ENCODE measurements at places on chromosomes 7 and 10. TPM values are rescaled to one million over a fixed set of nuclear protein-coding genes. Genes with fewer than 3 reads are reported as not detected.
A peak's percentile ranks its signal among the peaks of the same experiment; 100 is the strongest.

DNA sequence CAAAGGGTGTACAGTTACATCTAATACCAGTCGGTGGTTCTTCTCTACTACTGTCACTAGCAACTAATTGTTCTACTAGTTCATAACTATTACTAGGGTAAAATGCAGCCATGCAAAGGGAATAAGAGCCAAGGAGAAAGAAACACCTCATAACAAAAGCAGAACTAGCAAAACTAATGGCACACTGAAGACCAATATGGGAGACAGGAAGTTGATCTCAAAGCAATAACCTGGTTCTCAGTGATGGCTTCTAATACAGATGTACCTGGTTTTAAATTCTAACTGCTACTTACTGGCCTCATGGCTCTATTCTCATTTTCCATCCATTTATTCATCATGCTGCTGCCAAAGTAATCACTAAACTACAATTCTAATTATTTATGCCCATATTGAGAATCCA lies 170.3 kb downstream of the SEMA3E start:
- no peak overlapping the region for H3K4me3 ChIP-seq
- H3K36me3 ChIP-seq: no peaks in the 10 kb centered on the region
- DNase-seq: no peak
- no peaks in the 10 kb centered on the region for H3K4me1 ChIP-seq

- H3K4me1 ChIP-seq: no peaks in the 10 kb centered on the region
- peaks cover 13% of the 10 kb centered on the region for H3K36me3 ChIP-seq
- DNase-seq: no peak
- H3K4me3 ChIP-seq: no peak overlapping the region
- H3K27ac ChIP-seq: no peak overlapping the region
- H3K27me3 ChIP-seq: peaks cover 1% of the 10 kb centered on the region
These were observed 40.0 kb upstream of the SORBS1 start for GRCh38 chr10:95601116-95601719.

GRCh38 chr7:46955531-46955930 lies 626.4 kb downstream of the TNS3 start:
- peaks cover 5% of the 10 kb centered on the region for H3K27me3 ChIP-seq
- no peak overlapping the region for H3K27ac ChIP-seq

DNA sequence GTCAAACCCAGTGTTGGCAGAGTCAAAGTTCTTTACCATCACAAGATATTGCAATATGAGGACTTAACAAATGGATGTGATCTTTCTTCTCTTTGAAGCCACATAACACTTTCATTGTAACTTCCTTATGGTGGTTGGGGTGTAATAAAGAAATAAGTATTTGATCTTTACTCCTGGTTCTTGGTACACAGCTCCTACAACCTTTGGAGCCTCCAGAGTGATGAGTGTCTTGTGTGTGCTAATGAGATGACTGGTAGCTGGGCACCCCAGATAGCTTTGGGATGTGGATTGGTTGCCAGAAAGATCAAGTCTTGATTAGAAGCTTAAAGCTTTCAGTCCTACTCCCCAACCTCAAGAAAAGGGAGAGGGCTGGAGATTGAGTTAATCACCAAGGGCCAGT lies 31.1 kb upstream of the YAE1 start:
- no peaks in the 10 kb centered on the region for H3K27me3 ChIP-seq
- H3K4me3 ChIP-seq: no peak overlapping the region
- H3K36me3 ChIP-seq: no peaks in the 10 kb centered on the region

DNA sequence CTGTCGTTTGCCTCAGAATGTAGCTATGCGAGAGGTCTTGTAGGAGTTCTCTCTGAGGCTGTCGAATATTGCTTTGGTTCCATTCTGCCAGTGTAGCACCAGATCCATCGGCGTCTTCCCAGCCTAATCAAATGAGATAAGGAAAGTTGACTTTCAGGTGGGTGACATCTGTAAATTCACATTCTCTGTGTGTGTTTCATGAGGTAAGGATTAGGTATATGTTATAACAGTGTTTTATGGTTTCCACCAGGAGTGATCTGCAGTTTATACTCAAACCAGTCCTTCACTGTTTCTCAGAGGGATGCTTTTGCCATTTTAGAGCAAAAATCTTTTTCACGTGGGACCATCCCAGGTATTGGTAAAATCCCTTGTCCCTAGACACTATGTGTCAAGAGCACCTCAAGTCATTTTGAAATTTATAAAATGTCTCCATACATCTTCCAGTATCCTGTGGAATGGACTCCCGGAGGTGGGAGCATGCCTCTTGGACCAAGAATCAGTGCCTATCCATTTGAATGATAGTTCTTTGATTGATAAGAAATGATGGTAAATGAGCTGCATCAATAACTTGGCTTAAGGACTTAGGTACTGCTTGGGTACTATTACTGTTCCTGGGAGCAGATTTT lies 7.9 kb downstream of the ANKRD1 start:
- no peak overlapping the region for H3K4me3 ChIP-seq
- H3K36me3 ChIP-seq: no peaks in the 10 kb centered on the region
- H3K27me3 ChIP-seq: no peaks in the 10 kb centered on the region
- H3K4me1 ChIP-seq: peaks cover 20% of the 10 kb centered on the region

Gene NODAL
- total RNA-seq: not detected

GRCh38 chr7:128407751-128408708 lies 1.8 kb downstream of the IMPDH1 start:
- H3K36me3 ChIP-seq: peaks cover 2% of the 10 kb centered on the region
- H3K4me1 ChIP-seq: peaks cover 46% of the 10 kb centered on the region
- H3K27ac ChIP-seq: peak overlapping the region; percentile 71
- H3K27me3 ChIP-seq: no peaks in the 10 kb centered on the region
- peak overlapping the region; percentile 81 for H3K4me3 ChIP-seq
- no peak for DNase-seq

GRCh38 chr7:104656467-104656866 lies 328.1 kb downstream of the LHFPL3 start:
- H3K27me3 ChIP-seq: peaks cover 3% of the 10 kb centered on the region
- no peak overlapping the region for H3K4me3 ChIP-seq
- no peaks in the 10 kb centered on the region for H3K4me1 ChIP-seq
- H3K36me3 ChIP-seq: no peaks in the 10 kb centered on the region
- H3K27ac ChIP-seq: no peak overlapping the region

Gene TFEC
- 35.0 TPM for total RNA-seq

Gene GSTO2
- total RNA-seq: 0.91 TPM

- H3K27me3 ChIP-seq: no peaks in the 10 kb centered on the region
- H3K4me1 ChIP-seq: no peaks in the 10 kb centered on the region
- no peak for DNase-seq
- H3K4me3 ChIP-seq: no peak overlapping the region
- H3K36me3 ChIP-seq: no peaks in the 10 kb centered on the region
These were observed 811.5 kb downstream of the LRMDA start for GRCh38 chr10:76242956-76243355.

DNA sequence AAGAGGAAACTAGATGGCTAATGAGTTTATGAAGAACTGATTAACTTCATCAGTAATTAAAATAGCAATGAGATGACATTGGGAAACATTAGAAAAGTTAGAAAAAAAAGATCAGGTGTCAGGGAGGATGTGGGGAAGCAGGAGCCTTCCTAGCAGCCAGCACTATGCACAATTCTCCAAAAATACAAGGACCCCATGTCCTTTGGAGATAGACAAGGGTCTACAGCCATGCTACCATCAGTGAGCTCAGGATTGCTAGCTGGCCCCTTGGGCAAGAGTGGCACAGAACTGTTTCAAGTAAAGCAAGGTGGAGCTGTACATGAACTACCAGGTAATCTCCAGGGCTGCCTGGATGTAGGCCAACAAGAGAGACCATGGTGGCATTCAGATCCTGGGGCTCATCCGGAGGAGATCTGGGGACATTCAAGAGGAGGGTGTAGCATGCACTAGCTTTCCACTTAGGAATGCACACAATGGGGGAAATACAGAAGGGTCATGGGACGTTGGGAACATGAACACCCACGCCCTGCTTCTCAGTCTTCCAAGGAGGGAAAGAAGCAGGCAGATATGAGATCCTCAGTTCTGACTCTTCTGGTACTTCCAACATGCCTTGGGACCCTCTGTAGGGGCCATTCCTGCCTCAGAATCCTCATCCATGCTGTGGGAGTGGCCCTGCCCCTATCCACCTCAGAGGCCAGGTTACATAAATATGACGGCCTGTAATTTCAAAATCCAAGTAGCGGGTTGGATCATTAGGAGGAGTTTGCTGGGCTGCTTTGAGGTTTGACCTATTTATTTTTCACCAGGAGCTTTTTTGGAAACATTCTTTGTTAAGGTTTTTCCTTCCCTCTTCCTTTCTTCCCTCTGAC lies 82.2 kb upstream of the HABP2 start:
- no peaks in the 10 kb centered on the region for H3K4me1 ChIP-seq
- no peak overlapping the region for H3K4me3 ChIP-seq
- H3K27me3 ChIP-seq: no peaks in the 10 kb centered on the region
- no peaks in the 10 kb centered on the region for H3K36me3 ChIP-seq

DNA sequence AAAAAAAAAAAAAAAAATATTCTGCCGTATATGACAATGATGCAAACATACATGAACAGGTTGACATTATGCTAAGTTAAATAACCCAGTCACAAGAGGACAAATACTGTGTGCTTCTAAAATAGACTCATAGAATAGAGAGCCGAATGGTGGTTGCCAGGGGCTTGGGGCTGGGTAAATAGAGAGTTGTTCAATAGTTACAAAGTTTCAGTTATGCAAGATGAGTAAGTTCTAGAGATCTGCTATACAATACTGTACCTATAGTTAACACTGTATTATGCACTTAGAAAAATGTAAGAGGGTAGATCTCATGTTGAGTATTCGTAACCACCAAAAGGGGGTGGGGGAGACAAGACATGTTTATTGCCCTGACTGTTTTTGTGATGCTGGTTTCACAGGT lies 77.1 kb upstream of the GNAI1 start:
- no peak overlapping the region for H3K27ac ChIP-seq
- no peaks in the 10 kb centered on the region for H3K4me1 ChIP-seq
- no peak for DNase-seq
- no peaks in the 10 kb centered on the region for H3K27me3 ChIP-seq

Gene ADAP1
- total RNA-seq: 9.4 TPM

GRCh38 chr10:58514111-58514770 lies 1.6 kb downstream of the BICC1 start:
- peaks cover 24% of the 10 kb centered on the region for H3K27me3 ChIP-seq
- no peak for DNase-seq
- peaks cover 11% of the 10 kb centered on the region for H3K4me1 ChIP-seq
- H3K4me3 ChIP-seq: peak overlapping the region; percentile 67
- no peak overlapping the region for H3K27ac ChIP-seq

DNA sequence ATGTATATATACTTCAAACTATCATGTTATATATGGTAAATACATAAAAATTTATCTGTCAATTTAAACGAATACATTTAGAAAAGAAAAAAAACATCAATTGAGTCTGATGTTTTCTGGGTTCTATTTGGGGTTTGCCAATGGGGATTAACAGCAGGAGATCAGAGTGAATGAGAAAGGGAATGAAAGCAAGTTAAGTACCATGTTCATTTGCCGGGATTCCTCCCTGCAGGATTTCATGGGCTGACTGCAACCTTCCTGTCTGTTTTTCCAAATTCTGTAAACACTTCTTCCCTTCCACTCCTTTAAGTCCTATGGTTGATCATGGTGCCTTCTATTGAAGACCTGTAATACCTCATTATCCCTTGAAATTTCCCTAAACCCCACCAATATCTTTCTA lies 33.9 kb upstream of the SEMA3A start:
- no peak for DNase-seq
- H3K4me3 ChIP-seq: no peak overlapping the region
- no peaks in the 10 kb centered on the region for H3K36me3 ChIP-seq
- H3K4me1 ChIP-seq: no peaks in the 10 kb centered on the region
- H3K27ac ChIP-seq: no peak overlapping the region

GRCh38 chr10:128218161-128218560 lies 91.9 kb upstream of the MKI67 start:
- H3K36me3 ChIP-seq: no peaks in the 10 kb centered on the region
- no peak overlapping the region for H3K27ac ChIP-seq
- H3K4me3 ChIP-seq: no peak overlapping the region

Gene CCDC126
- total RNA-seq: 15.7 TPM

DNA sequence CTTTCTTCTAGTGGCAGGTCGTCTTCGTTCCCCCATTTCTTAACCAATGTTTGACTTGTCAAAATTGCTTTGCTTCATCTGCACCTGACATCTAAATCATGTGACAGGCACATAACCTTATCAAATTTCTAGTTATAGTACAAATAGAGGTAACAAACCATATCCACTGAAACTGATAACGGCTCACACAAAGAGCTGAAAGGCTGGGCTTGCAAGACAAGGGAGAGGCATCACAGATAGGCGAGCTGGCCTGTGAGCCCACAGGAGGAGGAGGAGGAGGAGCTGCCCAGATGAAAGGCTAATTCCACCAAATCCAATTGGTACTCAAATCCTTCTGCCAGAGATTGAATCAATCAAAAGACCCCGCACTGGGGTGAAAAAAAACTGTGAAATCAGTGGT lies 80.2 kb upstream of the NEBL start:
- H3K4me3 ChIP-seq: no peak overlapping the region
- H3K27me3 ChIP-seq: peaks cover 8% of the 10 kb centered on the region
- H3K4me1 ChIP-seq: no peaks in the 10 kb centered on the region

DNA sequence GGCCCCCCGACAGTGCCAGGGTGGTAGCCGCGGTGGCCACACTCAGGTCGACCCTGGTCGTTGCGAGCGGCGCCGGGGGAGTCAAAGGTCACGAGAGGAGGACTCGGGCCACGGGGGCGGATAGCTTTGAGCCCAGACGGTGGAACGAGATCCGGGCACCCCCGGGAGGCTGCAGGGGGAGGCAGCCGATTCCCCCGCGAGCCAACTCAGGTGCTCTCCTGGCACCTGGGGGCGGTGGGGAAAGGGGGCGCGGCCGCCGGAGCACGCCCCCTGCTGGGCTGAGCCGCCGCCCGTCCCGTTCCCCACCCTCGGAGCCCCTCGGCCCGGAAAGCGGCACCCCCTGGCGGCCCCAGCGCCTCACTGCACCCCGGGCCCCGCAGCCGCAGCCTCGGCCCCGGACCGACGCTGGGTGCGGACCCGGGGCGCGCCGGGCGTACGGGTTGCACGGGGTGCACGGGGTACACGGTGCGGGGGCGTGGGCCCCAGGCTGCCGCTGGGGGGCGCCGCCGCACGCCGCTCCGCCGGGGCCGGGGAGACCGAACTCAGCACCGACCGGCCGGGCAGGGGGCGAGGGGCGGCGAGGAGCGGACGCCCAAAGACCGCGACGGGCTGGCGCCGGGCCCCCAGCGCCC lies 521 bp upstream of the NYAP1 start:
- H3K4me1 ChIP-seq: peaks cover 12% of the 10 kb centered on the region
- H3K4me3 ChIP-seq: peak overlapping the region; percentile 76
- peaks cover 3% of the 10 kb centered on the region for H3K36me3 ChIP-seq
- H3K27ac ChIP-seq: no peak overlapping the region
- H3K27me3 ChIP-seq: peaks cover 3% of the 10 kb centered on the region
- DNase-seq: peak; percentile 90

GRCh38 chr10:62699148-62699547 lies 105.4 kb upstream of the ADO start:
- H3K36me3 ChIP-seq: peaks cover 7% of the 10 kb centered on the region
- H3K4me1 ChIP-seq: peaks cover 18% of the 10 kb centered on the region
- no peak overlapping the region for H3K27ac ChIP-seq
- no peak overlapping the region for H3K4me3 ChIP-seq
- no peaks in the 10 kb centered on the region for H3K27me3 ChIP-seq

Gene ABCB1
- 4.7 TPM for total RNA-seq

Gene NEUROG3
- 0.38 TPM for total RNA-seq

DNA sequence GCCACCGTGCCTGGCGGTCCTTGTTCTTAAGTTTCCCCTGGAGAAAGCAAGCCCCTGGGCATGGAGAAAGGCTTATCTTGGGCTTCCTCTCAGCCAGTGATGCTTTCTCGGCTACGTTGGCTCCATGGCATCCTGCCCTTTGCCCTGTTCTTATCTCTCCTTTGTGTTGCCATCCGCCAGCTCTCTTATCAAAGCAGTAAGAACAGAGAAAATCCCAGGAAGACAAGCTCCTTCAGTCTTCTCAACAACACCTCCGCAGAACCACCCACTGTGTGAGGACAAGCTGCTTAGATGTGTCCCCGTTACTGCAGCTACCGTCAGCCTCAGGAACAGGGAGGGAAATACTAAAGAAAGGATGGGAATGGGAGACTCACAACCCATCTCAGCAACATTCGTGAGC lies 3.3 kb downstream of the PLEKHS1 start:
- no peak overlapping the region for H3K4me3 ChIP-seq
- H3K4me1 ChIP-seq: no peaks in the 10 kb centered on the region
